ENCODE measurements at places on chromosomes 13 and 19.

- DNase-seq: no peak
These were observed 445.5 kb downstream of the EFNB2 start for GRCh38 chr13:106090001-106090400.

DNA sequence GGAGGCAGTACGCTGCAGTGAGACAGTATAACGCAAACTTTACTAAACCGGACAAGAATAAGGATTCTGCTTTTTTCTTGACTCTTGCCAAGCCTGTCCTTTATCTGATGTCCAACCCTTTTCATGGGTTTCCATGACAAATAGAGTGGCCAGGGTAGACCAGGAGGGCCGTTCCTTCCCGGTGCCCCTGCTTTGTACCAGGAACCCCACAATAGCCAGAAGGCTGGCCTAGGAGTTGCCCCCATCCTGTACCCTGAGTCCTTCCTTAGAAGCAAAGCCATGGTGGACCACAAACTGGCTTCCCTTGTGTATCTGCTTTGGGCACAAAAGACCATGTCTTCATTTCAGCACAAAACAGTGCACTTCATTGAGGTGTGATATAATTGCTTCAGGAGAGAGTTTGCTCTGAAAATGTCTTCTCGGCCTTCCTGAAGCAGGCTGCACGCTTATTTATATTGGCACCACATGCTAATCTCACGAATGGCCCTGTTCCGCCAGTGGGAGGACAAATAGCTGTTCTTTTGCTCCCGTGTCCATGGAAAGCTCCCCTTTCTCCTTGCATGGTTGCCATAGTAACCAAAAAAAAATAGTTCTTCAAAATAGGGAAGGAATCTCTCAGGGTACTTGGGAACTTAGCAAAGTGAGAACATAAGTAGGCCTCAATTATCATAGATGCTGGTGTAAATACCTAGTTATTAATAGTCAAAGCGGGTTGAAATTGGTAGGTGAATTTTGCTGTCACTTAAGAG lies 222.1 kb downstream of the ZIC5 start:
- DNase-seq: no peak

- DNase-seq: no peak
These were observed 33.6 kb upstream of the EPHX3 start for GRCh38 chr19:15265850-15266248.

DNA sequence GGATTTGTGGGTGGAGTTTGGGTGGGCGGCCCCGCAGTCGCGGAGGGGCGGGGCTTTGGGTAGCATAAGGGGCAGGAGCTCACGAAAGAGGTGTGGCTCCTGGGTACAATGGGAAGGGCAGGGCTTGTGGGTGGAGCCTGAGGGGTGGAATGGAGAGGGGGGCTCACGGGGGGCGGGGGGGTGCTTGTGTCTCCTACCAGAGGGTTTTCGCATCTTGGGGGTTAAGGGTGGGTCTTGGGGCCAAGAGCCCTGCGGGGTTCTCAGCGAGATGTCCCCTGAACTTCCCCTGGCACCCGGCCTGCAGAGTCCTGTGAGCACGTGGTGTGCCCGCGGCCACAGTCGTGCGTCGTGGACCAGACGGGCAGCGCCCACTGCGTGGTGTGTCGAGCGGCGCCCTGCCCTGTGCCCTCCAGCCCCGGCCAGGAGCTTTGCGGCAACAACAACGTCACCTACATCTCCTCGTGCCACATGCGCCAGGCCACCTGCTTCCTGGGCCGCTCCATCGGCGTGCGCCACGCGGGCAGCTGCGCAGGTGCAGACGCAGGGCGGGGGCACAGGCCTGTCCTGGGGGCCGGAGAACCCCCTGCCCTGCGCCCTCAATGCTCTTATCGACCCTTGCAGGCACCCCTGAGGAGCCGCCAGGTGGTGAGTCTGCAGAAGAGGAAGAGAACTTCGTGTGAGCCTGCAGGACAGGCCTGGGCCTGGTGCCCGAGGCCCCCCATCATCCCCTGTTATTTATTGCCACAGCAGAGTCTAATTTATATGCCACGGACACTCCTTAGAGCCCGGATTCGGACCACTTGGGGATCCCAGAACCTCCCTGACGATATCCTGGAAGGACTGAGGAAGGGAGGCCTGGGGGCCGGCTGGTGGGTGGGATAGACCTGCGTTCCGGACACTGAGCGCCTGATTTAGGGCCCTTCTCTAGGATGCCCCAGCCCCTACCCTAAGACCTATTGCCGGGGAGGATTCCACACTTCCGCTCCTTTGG lies 5.1 kb downstream of the FSTL3 start:
- peak; percentile 20 for DNase-seq

DNA sequence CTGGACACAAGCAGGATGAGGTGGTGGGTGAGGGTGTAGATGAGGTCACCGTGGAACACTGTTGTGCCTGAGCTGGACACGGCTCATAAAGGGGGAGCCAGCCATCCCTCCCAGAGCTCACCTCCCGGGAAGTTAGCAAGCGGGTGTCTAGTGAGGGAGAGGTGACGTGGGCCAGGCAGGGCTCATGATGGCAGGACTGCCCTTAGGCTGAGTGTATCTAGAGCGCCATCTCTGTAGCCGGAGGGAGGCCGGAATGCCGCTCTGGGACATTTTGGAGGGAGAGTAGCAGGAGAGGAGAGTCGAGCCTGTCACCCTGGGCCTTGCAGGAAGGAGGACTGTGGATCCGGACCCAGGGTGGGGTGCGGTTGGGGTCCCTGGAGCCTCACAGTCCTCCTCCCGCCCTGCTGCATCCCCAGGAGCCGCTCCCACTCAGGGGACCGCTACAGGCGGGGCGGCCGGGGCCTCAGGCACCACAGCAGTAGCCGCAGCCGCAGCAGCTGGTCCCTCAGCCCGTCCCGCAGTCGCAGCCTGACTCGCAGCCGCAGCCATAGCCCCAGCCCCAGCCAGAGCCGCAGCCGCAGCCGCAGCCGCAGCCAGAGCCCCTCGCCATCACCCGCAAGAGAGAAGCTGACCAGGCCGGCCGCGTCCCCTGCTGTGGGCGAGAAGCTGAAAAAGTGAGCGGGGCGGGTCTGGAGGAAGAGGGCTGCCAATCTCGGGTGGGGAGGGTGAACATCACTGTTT lies 9.2 kb downstream of the ZNF296 start:
- DNase-seq: no peak

GRCh38 chr19:40718774-40719391 lies 2.0 kb downstream of the ITPKC start:
- DNase-seq: no peak

- DNase-seq: no peak
These were observed 327.6 kb upstream of the PCDH9 start for GRCh38 chr13:67557642-67558241.

DNA sequence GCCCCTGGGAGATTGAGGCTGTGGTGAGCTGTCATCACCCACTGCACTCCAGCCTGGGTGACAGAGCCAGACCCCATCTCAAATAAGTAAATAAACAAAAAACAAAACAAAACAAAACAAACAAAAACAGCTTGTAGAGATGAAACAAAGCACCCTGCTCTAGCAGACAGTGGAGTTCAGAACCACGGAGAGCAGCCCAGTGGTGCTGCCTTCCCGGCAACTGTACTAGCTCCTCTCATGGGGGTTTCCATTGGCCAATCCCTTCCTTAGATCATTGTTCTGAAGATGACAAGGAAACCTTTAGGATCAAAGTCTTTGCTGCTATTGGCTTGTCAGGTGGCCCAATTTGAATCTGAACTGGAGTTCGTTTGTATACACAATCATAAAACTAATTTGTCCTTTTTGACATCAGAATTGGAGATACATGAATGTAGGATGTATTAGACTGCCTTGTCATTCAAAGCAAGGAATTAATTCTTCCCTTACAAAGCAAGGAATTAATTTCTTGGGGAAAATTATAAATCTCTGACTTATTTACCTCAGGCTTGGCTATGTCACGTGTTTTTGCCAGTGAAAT lies 19.7 kb upstream of the SYCN start:
- DNase-seq: no peak

- DNase-seq: no peak
These were observed 176.9 kb downstream of the TBC1D4 start for GRCh38 chr13:75305059-75305458.

DNA sequence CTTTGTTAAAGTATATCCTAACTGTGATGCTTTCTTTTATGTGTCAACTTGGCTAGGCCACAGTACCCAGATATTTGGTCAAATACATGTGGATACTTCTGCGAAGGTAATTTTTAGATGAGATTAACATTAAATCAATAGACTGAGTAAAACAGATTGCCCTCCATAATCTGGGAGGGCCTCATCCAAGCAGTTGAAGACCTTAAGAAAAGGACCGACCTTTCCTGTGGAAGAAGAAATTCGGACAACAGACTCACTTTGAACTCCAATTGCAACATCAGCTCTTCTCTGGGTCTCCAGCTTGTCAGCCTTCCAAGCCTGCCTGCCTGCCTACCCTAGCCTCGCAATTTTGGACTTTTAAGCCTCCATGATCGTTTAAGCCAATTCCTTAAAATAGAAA lies 57.9 kb upstream of the DOCK9 start:
- DNase-seq: no peak

Measured in stimulated activated CD4-positive, alpha-beta T cell treated with anti-CD3 and anti-CD28 coated beads, Interleukin-4, amount 100 ng/mL, for 24 hours (primary cell).